ENCODE measurements at places on chromosomes 13 and 19. TPM values are rescaled to one million over a fixed set of nuclear protein-coding genes. Genes with fewer than 3 reads are reported as not detected.

GPR12 gene
- not detected for total RNA-seq

PCCA gene
- total RNA-seq: 35.4 TPM

ZNF442 gene
- 1.4 TPM for total RNA-seq

ZNF492 gene
- total RNA-seq: 0.63 TPM

LRRC63 gene
- total RNA-seq: not detected
